ENCODE measurements at places on chromosomes 13 and 19.

GRCh38 chr13:105612541-105612940, 922.9 kb downstream of the EFNB2 start:
- DNase-seq = no peak

- DNase-seq = peak; percentile 3
These were observed 1213.1 kb downstream of the OLFM4 start for GRCh38 chr13:54241719-54242118.

- no peak for DNase-seq
These were observed 1531.7 kb upstream of the SPRY2 start for GRCh38 chr13:81872581-81872980.

GRCh38 chr19:41626278-41626677, 596 bp downstream of the CEACAM4 start:
- DNase-seq = no peak

DNA sequence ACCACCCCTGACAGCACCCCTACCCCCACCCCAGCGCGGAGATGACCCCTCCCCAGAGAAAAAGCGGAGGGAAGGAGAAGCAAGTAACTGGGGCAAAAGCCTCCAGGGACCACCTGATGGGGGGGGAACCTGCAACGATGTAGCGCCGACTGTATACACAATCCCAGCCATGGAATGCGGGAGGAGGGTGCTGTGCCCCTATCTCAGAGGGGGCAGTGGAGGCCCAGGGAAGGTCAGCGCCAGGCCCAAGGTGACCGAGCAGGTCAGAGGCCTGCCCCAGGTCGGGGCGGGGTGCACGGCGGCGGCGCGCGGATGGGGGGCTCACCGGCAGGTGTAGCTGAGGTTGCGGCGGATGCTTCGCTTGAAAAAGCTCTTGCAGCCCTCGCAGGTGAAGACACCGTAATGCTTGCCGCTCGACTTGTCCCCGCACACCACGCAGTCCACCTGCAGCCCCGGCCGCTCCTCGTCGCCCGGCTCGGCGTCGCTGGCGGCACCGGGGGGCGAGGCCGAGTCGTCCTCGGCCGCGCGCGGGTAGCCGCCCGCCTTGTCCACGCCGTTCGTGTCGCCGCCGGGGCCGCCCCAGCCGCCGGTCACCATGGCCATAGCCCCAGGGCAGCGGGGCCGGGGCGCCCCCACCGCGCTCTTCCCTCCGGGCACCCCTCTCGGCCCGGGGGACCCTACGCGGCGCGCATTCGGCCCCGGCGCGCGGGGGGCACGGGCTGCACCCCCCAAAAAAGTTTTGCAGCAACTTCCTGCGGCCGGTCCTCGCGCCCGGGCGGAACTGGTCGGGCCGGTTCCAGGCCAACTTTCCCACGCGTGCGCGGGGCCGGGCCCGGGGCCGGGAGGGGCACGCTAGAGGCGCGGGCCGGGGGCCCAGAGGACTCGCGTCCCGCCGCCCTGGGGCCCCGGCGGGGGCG, 843 bp downstream of the NR2F6 start:
- no peak for DNase-seq
